ENCODE measurements at places on chromosomes 16 and 17. TPM values are rescaled to one million over a fixed set of nuclear protein-coding genes. Genes with fewer than 3 reads are reported as not detected.

DNA sequence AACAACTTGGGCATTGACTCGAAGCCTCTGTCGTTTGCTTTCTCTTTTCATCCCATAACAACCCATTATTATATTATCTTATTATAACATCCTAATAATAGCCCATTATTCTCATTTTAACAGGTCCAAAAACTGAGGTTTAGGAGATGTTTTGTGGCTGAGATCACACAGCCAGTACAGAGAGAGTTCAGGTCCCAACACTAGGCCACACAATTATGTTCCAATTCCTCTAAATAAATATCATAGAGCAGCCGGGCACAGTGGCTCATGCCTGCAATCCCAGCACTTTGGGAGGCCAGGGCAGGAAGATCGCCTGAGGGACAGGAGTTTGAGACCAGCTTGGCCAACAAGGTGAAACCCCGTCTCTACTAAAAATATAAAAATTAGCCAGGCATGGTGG lies 40.3 kb upstream of the KIFC3 start:
- no peaks in the 10 kb centered on the region for H3K4me1 ChIP-seq
- no peaks in the 10 kb centered on the region for H3K36me3 ChIP-seq
- H3K27ac ChIP-seq = no peak overlapping the region
- DNase-seq = no peak
- H3K4me3 ChIP-seq = no peak overlapping the region
- peaks cover 22% of the 10 kb centered on the region for H3K27me3 ChIP-seq

GRCh38 chr17:65434251-65434650 lies 127.2 kb downstream of the AXIN2 start:
- no peaks in the 10 kb centered on the region for H3K4me1 ChIP-seq
- H3K27ac ChIP-seq = no peak overlapping the region
- H3K36me3 ChIP-seq = no peaks in the 10 kb centered on the region
- peaks cover 31% of the 10 kb centered on the region for H3K27me3 ChIP-seq
- no peak overlapping the region for H3K4me3 ChIP-seq
- DNase-seq = no peak

GRCh38 chr17:78138204-78139060 lies 7.8 kb upstream of the C17orf99 start:
- no peaks in the 10 kb centered on the region for H3K27me3 ChIP-seq
- no peak overlapping the region for H3K27ac ChIP-seq
- DNase-seq = peak; percentile 83
- no peaks in the 10 kb centered on the region for H3K36me3 ChIP-seq
- H3K4me1 ChIP-seq = no peaks in the 10 kb centered on the region

GRCh38 chr16:67504031-67505021 lies 21.0 kb upstream of the AGRP start:
- H3K27me3 ChIP-seq = no peaks in the 10 kb centered on the region
- peaks cover 2% of the 10 kb centered on the region for H3K4me1 ChIP-seq
- no peak for DNase-seq
- H3K4me3 ChIP-seq = no peak overlapping the region

- no peak overlapping the region for H3K4me3 ChIP-seq
- DNase-seq = peak; percentile 76
- no peaks in the 10 kb centered on the region for H3K27me3 ChIP-seq
- no peaks in the 10 kb centered on the region for H3K36me3 ChIP-seq
- no peak overlapping the region for H3K27ac ChIP-seq
Observed at GRCh38 chr16:27110524-27110896, 43.8 kb downstream of the C16orf82 start.

GRCh38 chr17:49612726-49613125 lies 37.1 kb downstream of the NXPH3 start:
- no peaks in the 10 kb centered on the region for H3K27me3 ChIP-seq
- H3K4me3 ChIP-seq = no peak overlapping the region
- no peak for DNase-seq

DNA sequence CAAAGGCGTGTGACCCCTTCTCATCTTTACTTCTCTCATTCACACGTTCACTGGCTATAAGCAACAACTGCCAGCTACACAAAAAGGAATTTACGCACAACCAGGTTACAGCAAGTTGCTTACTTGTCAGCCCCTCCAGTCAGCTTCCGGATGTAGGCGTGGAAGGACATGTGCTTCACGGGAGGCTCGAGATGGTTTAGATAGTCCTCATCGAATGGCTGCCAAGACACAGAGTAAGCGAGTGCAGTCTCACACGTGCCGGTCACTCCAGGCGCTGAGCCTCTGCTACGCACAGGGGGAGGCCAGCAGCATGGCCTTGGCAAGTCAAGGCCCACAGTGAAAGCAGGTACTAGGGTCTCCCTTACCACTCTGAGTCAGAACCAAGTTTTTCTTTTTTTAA lies 28.3 kb downstream of the NPLOC4 start:
- peaks cover 16% of the 10 kb centered on the region for H3K4me1 ChIP-seq
- peaks cover 83% of the 10 kb centered on the region for H3K36me3 ChIP-seq
- peak overlapping the region; percentile 64 for H3K27ac ChIP-seq
- H3K4me3 ChIP-seq = no peak overlapping the region
- DNase-seq = no peak

GPR179 gene
- not detected for total RNA-seq
